ENCODE measurements at places on chromosomes 4 and X.

DNA sequence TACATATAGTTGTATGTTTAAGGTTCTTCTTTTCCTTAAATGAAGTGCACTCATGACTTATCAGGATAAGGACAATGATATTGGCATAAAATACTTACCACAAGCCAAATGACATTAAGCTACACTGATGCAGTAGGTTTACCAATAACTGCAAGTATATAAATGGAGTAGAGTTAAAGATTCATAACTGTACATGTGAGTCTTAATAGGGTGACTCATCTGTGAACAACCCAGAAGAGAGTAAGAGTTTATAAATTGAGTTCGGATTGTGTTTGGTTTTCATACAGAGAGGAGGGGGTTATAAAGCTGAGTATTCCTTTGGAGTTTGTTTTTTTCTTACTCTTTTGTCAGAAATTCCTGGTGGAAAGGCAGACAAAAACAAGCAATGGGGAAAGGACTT, 144.8 kb downstream of the TLL1 start:
- DNase-seq: no peak

DNA sequence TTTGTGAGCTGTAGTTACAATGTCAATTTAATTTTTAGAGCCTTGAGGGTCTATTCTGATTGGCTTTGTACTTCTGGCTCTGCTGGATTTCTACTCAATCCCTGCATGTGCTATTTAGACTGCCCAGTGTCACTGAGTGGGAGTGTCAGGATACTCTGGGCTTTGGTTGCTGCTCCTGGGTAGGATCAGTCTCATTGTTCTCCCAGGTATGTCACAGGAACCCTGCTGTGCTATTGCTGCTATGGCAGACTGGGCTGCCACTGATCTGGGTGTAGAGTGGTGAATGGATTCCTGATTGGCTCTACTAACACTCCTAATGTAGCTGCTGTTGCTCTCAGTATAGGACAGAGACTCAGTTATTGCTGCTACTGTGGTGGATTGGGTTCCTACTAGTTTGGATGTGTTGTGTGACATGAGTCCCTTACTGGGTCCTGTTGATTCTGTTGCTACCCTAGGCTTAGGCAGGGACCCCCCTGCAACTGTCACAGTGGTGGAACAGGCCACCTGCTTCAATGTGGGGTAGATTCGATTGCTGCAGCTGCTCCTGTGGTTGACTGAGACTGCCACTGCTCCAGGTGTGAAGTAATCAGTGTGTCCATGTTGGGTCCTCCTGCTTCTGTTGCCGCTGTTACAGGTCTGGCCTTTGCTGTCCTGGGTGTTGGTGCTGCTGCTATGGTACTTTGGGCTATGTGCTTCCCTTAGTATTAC, 707.8 kb upstream of the AMOT start:
- DNase-seq: no peak

DNA sequence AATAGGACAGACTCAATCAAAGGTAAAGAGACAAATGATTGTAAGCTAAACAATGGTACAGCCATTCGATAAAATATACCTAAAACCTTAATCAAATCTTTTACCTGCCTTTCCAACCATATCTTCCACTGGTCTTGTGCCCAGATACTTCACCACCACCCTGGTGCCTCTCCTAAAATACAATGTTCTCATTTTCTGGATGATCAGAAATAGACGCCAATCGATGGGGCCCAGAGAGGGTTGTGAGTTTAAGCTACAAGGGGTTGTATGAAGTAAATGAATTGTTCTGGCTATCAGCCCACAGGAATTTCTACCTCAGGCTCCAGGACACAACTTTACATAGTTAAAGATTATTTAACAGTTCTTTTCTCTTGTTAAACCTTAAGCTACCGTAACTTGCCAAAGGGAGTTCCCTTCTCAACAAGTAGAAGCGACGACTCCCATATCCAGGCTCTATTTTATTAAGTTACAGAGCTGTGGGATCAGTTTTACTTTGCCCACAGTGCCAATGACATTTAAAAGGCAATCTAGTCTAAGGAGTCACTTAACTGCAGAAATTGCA, 99.1 kb downstream of the CHRNA9 start:
- no peak for DNase-seq

DNA sequence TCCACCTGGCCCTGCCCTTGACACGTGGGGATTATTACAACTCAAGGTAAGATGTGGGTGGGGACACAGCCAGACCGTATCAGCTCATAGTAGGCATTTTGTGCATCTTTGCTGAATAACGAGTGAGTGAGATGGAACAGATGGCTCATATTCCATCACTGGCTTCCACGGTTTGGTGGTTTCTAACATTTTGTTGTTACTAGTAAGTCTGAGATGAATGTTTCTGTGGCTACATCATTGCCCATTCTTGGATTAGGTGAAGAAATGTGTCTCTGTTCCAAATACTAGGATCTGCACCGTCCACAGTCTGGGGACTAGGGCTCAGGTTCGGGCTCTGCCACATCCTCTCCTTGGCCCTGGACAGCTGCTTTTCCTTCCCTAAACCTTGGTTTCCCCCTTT, 3.6 kb downstream of the ABLIM2 start:
- no peak for DNase-seq

- no peak for DNase-seq
These were observed 49.7 kb downstream of the RBM47 start for GRCh38 chr4:40579983-40580382.

All from activated T-cell treated with anti-CD3 and anti-CD28 coated beads for 4 hours (primary cell).